Muscle of back (tissue), 13 donors: ENCODE measurements at places on chromosomes 16 and 17.

- peak; percentile 71 for DNase-seq
Measured at GRCh38 chr16:17432901-17433576, 37.7 kb downstream of the XYLT1 start.

DNA sequence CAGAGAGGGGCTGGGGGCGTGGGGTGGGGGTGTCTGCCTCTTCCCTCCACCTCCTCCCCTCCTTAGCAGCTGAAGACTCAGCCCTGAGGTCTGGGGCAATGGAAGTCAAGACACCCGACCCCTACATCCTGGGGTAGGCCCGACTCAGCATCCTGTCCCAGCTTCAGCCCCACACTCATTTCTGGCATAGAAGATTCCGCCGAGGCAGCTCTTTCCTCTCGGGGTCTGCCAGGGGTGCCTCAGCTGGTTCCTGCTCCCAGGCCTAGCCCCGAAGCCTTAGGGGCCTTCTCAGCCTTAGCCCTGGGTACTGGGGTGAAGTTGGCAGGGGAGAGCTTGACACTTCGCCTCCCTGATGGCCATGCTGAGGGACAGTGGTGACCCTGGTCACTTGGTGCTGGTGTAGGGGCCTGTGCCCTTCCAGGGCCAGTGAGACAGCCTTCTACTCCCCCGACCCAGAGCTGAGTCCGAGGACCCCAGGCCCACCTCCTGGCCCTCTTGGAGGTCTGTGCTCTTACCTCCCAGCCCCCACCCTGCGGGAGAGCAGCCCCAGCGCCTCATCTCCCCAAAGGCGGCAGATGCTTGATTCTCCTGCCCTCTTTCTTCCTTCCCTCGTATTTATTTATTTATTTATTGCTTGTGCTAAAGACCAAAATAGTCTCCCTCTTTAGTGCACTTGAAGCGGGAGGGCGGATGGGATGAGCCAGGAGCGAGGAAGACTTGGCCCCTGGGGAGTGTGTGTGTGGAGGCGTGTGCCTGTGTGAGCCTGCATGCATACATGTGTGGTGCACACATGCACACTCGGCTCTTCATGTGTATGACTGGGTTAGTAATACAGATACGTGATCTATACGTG lies 42.5 kb downstream of the KCNJ12 start:
- DNase-seq, result no peak

DNA sequence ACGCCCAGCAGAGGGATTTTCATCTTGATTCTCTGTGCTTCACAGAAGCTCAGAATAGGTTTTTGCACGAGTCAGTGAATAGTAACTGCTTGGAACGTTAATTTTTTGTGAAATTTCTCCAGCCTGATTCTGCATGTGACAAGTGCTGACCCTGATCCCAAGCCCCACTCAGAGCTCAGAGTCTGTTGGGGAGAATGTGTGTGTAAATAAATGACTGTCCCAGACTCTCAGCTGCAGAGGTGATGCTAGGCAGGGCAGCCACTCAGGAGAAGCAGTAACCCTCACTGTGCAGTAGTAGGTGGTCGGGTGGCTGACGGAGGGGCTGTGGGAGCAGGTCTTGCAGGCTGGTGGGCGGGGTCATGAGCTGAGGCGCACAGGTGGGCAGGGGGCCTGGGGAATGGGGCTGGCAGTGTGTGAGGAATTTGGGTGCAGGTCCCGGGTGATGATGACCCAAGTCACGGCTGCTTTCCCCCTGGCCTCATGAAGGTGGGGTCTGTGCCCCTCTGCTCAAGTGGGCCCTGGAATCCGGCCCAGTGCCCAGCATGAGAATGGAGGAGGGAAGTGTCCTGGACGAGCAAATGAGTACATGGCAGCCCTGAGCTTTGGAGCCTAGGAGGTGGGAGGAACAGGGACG lies 16.3 kb upstream of the FOXK2 start:
- DNase-seq, result no peak

- no peak for DNase-seq
Measured at GRCh38 chr16:51638339-51639135, 487.5 kb upstream of the SALL1 start.

- no peak for DNase-seq
Measured at GRCh38 chr16:28279006-28279405, 13.3 kb upstream of the SBK1 start.

DNA sequence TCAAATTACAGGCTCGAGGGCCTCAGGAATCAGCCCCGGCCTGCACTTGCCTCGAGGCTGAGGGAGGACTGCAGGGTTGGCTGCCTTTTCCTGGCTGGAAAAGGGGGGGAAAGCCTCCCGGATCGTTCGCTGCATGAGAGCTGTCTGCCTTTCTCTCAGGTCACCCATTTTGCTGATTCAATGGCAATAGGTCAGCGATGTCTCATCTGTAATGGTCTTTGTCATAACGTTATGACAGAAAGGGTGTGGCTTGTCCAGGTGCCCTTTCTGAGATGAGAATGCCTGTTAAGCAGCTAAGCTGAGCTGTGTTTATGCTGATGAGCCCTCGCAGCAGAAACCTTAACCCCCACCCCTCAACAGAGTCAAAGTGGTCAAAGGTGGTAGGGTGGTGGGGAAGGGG lies 81.8 kb downstream of the AKAP1 start:
- no peak for DNase-seq

GRCh38 chr17:8707332-8708024 lies 37.2 kb downstream of the CCDC42 start:
- no peak for DNase-seq

- no peak for DNase-seq
Measured at GRCh38 chr17:2433696-2434095, 32.8 kb upstream of the MNT start.

- no peak for DNase-seq
Measured at GRCh38 chr17:76434870-76435269, 18.1 kb downstream of the UBE2O start.

- no peak for DNase-seq
Measured at GRCh38 chr17:57138956-57139576, 54.0 kb downstream of the AKAP1 start.

DNA sequence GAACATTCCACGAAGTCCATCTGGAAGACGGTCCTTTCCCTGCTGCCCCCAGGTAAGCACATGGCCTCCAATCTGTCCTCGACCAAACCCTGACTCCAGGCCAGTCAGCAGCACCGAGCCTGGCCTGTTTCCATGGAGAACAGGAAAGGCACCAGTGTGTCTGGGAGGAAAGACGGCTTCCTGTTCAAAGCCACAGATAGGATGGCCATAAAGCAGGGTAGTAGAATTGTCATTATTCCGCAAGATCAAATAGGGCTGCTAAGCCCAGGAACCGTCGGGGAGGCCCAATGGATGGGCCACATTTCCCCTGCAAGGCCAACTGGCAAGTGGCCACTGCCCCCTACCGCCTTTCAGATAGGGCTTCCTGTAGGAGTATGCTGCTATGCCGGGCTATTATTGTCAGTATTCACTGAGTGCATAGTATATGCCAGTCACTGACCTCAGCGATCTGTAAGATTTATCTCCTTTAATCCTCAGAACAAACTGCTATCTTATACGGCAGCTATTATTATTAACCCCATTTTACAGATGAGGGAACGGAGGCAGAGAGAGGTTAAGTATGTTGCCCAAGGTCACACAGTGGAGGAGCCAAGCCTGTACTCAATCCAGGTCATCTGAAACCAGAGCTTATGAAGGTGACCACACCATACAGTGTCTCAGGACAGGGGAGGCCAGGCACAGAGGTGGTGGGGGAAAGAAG lies 23.0 kb upstream of the PLCG2 start:
- DNase-seq, result no peak

GRCh38 chr17:733743-734142 lies 1.3 kb downstream of the TLCD3A start:
- no peak for DNase-seq

GRCh38 chr16:20178297-20178696 lies 104.6 kb upstream of the GPR139 start:
- DNase-seq, result no peak

GRCh38 chr16:11139326-11140097 lies 116.5 kb downstream of the SOCS1 start:
- DNase-seq, result no peak

DNA sequence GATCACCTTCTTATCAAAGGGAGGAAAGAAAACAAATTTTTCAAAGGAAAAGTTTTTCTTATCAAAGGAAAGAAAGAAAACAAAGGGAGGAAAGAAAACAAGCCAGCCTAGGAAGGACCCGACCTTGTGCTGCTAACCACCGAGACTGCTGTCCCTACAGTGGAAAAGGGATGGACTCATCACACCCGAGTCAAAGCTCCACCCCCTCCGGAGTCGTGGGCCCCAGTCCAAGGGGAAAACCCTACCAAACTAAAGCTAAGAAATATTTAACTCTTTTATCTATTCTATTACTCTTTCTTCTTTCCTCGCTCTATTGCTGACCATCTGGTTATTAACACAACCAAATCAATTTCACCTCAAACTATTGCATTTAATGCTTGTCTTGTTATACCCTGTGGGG lies 6.1 kb upstream of the ENDOV start:
- peak; percentile 4 for DNase-seq

- no peak for DNase-seq
Measured at GRCh38 chr16:56983211-56983751, 6.1 kb upstream of the NLRC5 start.

DNA sequence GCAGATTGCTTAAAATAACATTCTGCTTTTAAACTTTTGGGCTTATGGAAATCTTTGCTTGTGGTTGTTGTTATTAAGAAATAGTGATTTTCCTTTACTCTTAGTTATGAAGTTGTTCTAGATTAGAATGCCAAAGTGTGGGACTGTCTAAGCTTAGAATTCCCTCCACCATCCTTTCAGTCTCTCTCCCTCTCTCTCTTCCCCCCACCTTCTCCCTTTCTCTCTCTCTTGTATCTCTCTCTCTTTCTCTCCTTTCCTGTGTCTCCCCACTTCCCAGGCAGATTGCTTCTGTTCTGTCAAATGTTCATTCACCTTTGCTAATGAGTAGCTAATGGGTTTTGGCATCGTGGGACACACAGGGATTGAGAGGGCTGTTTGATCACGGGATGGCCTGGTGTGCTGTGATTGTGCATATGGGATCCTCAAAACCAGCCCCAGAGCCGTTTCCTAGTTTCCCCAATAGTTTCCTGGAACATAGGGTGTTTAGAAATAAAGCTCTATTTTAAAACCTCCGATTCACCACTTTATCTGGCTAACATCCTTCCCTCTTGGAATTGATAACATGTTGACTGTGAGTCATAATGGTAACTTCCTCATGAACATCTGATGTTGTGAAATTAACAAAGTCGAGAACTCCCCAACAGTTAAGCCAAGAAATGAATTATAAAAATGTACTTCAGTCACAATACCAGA lies 502.6 kb downstream of the TMEM114 start:
- peak; percentile 66 for DNase-seq

DNA sequence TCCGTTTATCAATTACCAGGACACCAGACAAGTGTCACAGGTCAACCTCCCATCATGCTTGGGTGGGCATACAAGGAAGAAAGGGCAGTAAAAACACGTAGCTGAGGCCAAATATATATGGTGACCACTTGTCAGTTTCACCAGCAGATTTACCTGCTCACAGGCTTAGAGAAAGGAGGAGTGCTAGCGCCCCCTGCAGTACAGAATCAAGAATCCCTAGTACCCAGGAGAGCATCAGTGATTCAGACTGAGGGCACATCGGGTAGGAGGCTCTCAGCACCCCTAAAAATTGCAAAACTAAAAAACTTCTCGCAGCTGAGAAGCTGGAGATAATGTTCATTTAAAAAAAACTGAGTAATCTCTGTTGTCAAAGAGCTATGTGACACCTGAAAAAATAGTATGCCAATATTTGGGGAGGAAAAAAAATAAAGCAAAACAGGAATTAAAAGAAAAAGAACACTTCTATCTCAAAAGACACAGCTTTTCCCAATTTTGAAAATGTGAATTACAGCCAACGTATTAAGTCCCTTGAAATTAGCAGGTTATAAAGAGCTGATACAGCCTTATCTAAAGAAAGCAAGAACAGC lies 21.2 kb upstream of the MON1B start:
- no peak for DNase-seq

DNA sequence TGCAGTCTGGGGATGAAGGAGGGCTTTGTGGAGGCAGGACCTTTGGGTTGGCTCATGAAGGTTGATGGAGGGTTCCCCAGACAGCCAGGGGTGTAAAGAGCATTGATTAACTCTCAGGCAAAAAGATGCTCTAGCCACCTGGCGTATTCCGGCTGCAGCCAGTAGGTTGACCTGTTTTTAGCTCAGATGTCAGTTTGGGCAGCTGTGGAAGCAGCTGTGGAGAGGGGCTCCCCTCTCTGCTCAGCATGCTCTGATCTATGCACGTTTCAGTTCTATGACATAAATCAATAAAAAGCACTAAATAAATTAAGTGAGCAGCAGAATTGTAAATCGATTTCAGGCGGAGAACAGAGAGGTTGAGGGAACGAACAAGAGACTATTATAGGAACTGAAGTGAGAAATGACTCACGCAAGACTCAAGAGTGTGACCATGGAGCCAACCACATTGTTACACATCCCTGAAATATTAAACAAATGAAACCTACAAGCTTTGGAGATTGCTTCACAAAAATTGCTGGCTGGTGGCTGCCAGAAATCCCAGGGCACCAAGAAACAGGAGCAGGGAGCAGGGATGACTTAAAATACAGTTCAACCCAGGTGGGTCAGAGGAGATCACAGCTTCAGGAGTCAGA lies 111.9 kb downstream of the GSG1L start:
- DNase-seq, result no peak

- DNase-seq, result no peak
Measured at GRCh38 chr16:11563493-11564040, 23.2 kb downstream of the LITAF start.

GRCh38 chr17:17580662-17581470 lies 10.6 kb downstream of the PEMT start:
- DNase-seq, result no peak

- no peak for DNase-seq
Measured at GRCh38 chr16:68909099-68909733, 65.9 kb downstream of the TANGO6 start.
